ENCODE measurements at places on chromosomes 4 and X.

- no peak for DNase-seq
Measured at GRCh38 chr4:81152839-81153713, 61.9 kb downstream of the PRKG2 start.

GRCh38 chr4:16075975-16076757 is 7.7 kb downstream of the PROM1 start:
- no peak for DNase-seq

GRCh38 chrX:136159611-136160025 is 12.3 kb downstream of the FHL1 start:
- DNase-seq: peak; percentile 38

DNA sequence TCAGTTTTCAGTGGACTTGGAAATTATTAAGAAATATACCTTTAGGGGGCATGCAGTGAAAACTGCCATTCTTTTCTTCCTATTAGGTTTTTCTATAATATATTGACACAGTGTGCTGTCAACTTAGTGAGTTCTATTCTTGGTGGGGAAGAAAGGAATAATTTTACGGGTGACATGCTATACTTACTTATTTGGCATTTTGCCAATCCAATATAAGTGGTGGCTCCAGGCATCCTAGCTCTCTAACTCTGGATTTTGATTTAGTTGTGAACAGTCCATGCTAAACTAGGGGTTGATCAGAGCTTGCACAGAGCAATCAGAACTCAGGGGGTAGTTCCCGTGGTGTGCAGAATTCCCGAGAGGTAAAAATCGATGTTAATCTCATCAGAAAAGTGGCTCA is 277.7 kb upstream of the FTHL17 start:
- no peak for DNase-seq

- DNase-seq: no peak
Measured at GRCh38 chrX:26414534-26414933, 198.6 kb downstream of the MAGEB5 start.

DNA sequence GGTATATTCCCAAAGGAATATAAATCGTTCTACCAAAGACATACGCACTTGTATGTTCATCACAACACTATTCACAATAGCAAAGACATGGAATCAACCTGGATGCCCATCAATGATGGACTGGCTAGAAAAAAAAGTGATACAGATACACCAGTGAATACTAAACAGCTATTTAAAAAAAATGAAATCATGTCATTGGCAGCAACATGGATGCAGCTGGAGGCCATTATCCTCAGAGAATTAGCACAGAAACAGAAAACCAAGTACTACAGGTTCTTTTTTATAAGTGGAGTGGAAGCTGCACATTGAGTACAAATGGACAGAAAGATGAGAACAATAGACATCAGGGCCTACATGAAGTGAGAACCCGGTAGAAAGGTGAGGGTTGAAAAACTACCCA is 81.4 kb downstream of the ANTXR2 start:
- no peak for DNase-seq

DNA sequence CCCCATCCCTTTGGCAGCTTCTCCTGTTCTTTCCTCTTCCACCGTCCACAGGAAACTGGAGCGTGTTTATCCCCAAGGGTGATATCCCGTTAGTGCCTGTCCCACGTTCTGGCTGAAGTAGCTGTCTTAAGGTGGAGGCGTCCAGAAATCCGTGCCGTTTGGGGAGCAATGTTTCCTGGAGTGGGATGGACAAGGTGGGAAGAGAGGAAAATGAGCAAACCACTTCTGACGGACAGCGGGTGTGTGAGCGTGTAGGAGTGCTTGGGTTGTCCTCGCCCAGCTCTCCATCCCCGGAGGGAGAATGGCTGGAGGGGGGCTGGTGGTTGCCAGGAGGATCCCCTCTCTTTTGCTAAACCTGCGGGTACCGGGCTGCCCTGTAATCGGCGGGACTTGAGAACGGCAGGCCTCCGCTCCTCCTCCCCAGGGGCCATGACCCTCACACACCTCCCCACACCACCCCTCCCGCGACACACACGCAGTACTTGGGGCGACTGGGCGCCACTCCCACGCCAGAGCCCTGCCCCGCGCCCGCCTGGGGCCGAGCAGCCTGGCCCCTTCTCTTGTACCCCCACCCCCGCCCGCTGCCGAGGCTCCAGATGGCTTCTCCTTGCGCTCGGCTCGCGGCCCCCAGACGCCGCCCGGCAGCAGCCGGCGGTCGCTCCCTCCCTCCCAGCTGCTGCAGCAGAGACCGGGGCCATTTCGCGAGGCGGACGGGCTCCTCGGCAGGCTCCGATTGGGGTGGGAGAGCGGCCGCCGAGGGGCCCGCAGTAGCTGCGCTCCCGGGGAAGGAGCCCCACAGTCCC is 13.9 kb upstream of the PRDM8 start:
- peak; percentile 35 for DNase-seq

- DNase-seq: no peak
Measured at GRCh38 chr4:23947826-23948225, 58.0 kb upstream of the PPARGC1A start.

- DNase-seq: peak; percentile 28
Measured at GRCh38 chr4:153652051-153652784, 31.9 kb upstream of the TLR2 start.

GRCh38 chr4:70533791-70534190 is 15.4 kb downstream of the AMTN start:
- DNase-seq: no peak

- no peak for DNase-seq
Measured at GRCh38 chrX:41490446-41490845, 43.3 kb downstream of the NYX start.

GRCh38 chr4:71583971-71584370 is 199.9 kb downstream of the GC start:
- DNase-seq: no peak

DNA sequence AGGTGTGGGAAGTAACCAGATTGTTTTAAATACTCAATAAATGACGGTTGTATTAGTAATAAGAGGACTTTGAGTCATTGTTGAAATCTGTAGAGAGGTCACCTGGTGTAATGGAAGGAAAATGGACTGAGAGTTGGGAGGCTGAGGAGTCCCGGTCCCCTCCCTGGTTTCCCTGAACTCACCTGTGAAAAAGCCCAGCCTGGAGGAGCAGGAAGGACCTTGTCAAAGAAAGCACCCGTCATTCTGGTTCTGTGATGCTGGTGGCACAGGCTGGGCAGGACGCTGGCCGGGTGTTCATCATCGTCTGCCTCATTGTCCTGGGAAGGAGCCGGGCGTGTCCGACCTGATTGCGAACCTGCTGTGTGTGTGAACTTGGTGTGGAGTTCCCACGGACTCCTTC is 70.8 kb downstream of the SORCS2 start:
- no peak for DNase-seq

- DNase-seq: no peak
Measured at GRCh38 chrX:74521961-74522751, 92.3 kb downstream of the RLIM start.

GRCh38 chr4:155371432-155372043 is 5.2 kb downstream of the MAP9 start:
- DNase-seq: peak; percentile 68

GRCh38 chrX:132407691-132408090 is 81.1 kb downstream of the MBNL3 start:
- no peak for DNase-seq

DNA sequence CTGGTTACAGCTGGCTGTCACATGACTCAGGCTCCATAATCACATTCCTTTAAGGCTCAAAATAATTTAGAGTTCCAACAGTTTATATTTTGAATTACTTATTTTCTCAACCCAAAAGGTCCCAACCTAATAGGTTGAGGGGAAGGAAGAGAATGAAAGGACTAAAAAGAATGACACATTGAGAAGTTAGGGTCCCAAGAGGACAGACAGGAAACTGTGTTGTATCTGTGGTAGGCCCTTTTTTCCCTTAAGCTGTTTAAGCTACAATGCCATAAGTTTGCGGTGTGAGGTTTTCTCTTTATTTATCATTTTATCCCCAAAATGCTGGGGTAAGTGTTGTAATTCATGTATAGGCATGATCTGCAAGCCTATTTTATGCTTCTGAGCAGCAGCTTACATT is 290.2 kb downstream of the ZNF674 start:
- DNase-seq: no peak

DNA sequence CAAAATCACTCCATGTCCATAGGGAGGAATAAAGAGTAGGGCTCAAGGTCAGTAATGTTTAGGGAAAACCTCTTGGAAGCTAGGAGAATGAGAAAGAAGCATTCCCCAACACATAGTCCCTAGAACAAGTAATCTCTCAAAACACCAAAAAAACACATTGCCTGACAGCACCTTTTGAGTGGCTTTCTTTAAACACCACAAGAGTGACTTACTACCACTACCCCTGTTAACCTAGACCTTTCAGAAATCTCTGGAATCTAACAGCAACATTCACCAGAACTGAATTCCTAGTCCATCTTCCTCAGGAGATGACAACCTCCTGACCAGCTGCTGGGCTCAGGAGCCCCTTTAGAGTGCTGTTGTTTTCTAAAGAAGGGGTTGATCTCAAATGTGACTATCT is 142.2 kb downstream of the SOWAHB start:
- DNase-seq: no peak

DNA sequence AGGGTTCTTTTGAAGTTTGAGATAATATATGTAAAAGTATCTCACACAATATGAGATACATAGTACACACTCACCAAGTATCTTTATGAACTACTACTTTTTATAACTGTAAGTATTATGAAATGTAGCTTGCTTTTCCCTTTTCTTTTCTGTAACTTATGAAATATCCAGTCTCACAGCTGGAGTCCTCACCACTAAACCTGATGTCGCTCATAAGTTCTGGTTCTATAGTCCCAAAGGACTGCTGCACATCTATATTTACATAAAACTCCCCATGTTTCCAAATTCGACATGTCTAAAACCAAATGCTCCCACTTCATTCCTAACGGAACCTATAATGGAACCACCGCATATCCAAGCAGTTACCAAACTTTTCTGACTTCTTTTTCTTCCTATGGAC is 186.5 kb upstream of the SLC7A11 start:
- no peak for DNase-seq

GRCh38 chrX:22073928-22074327 is 41.8 kb downstream of the PHEX start:
- no peak for DNase-seq

- no peak for DNase-seq
Measured at GRCh38 chrX:1002611-1003010, 209.8 kb downstream of the CRLF2 start.

GRCh38 chr4:145681518-145681917 is 1.6 kb downstream of the C4orf51 start:
- DNase-seq: no peak

DNA sequence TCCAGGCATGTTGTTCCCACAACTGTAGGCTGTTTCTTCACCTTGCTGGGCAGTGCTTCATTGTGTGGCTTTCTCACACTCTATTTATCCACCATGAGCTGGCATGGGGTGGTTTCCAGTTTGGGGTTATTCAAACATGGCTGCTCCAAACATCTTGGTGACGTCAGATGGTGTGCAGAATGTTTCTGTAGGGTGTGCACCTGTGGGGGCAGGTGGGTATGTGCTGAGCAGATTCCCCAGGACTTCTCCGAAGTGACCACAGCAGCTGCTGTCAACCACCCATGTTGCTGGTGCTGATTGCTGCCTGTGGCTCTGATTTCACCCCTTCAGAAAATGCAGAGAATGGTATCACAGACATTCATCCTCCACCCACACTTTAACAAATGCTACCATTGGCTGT is 5.0 kb upstream of the PSAPL1 start:
- DNase-seq: no peak

DNA sequence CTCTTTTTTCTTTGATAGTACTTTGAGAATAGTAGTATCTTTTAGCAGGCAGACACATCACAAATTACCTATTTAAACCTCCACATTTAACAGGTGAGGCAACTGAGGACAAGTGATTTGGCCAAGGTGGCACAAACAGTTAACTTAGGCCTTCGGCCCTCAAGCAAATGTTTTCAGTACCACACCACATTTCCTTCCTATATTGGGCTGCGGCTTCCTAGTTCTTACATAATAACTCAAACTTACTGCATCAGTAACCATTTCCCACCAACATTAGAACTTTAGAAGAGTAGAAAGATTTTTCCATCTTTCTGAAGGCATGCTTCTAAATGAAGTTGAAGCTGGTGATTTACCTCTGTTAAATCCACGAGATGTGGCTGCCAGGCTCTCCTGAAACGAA is 63.2 kb upstream of the SLC4A4 start:
- DNase-seq: peak; percentile 72

GRCh38 chrX:33330798-33331197 is 119.4 kb upstream of the DMD start:
- DNase-seq: no peak
